ENCODE measurements at places on chromosomes 5 and 9.

- no peak for DNase-seq
Observed at GRCh38 chr5:150303660-150304386, 1.1 kb upstream of the ARSI start.

DNA sequence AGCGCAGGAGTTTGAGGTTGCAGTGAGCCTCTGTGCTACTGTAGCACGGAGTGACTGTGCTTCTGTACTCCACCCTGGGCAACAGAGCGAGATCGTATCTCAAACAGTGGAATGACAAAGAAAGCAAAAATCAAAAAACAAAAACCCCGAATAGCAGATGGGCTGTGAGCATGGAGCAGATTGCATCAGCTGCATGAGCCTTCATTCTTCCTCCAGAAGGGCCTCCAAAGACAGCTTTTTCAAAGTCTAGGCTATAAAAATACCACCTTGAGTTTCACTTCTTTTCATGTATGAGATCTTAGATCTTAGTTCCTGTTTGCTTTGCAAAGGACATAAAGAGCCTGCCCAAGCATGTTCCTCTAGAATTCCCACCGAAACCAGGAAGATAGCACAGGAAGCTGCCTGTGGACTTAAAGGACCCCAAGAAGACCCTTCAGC, 15.0 kb upstream of the HSPB3 start:
- DNase-seq: no peak

GRCh38 chr5:25948278-25948677, 1090.1 kb downstream of the CDH9 start:
- no peak for DNase-seq

DNA sequence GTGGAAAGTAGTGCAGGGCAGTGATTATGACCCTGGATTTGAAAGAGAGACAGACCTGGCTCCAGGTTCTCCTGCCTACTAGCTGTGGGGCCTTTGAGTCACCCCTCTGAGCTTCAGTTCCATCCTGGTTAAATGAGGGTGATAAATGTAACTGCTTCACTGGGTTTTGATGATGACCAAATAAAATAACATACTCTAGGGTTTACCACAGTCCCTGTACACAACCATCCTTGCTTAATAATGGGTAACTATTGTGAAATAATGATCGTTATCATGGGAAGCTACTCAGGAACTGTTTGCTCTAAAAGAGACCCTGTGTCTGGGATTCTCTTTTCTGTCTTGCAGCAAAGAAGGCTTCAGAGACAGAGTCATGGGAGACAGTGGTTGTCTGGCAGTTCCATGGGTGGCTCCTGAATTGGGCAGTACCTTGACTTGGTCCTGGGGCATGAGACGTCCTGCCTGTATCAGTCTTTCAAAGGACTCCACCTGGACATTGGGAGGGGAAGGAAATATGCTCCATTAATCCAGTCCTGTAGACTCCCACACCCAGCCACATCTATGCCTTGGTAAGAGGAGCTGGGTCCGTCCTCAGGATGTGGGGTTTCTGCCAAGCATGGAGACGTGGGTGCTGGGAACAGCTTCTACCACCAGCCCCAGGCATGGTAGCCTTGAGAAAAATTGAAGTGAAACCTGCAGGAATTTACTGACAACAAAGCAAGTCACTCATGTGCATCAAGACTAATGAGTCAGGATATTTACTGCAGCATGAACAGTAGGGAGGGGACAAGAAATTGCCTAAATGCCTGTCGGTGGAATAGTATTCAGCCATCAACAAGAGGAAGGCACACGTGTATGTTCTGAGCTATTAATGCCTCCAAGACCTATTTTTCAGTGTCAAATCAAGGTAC, 23.4 kb downstream of the AKNA start:
- no peak for DNase-seq

DNA sequence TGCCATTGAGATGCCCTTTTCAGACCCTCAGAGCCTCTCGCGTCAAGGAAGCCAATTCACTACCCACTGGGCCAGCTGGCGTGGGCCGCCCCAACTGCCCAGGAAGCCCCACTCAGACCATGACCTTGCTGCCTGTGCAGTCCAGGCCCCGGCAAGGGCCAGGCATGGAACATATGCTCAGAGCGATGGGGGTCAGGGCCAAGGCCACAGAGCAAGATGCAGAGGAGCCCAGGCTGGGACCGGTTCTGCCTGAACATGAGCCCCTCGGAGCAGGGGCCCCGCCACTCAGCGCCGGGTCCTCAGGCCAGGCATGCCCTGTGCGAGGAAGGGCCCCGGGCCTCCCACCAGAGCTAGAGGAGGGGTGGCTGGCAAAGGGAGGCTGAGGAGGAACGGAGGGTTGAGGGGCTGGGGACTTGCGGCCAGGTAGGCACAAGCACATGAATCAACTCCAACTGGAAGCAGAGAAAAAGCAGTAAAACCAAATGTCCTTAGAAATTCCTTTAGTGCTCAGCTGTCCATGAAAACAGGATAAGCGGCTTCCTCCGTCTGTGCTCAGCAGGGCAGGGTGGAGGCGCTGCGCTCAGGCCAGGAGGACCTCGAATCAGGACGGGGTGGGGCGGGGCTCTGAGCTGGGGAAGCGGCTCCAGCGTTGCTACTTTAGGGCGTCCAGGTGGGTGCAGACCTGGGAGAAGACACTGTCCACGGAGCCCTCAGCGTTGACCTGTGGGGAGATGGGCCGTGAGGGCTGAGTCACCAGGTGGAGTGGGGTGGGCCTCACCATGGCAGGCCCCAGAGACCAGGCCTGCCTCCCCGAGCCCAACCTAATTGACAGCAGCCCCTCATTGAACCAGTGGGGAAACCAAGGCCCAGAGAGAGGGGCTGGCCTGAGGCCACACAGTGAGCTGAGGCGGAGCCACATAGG, 9.9 kb downstream of the AK1 start:
- DNase-seq: no peak

DNA sequence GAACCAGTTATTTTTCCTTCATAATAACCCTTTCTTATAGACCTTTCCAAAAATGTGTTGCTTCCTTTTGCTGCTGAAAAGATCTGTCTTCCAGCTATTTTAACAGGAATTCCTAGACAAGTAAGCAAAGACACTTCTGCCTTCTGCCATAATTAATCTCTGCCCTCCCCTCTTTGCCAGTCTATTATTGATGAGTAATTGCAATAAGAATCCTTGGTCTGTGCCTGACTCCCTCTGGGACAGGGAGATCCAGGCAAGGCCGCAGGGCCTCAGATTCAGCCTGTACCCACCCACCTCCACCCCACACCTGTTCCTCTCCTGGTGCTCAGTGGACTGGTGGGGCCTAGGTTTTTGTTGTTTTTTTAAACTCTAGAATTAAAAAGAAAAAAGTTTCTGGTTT, 8.3 kb downstream of the FOXD1 start:
- no peak for DNase-seq

GRCh38 chr9:30075451-30076199, 2308.8 kb upstream of the ACO1 start:
- DNase-seq: no peak

GRCh38 chr9:91714020-91714806, 235.8 kb downstream of the ROR2 start:
- no peak for DNase-seq

- no peak for DNase-seq
Observed at GRCh38 chr5:123089914-123090660, 1.0 kb downstream of the PRDM6 start.

- no peak for DNase-seq
Observed at GRCh38 chr5:147565524-147565923, 55.7 kb upstream of the DPYSL3 start.

- no peak for DNase-seq
Observed at GRCh38 chr5:143258559-143259253, 144.8 kb downstream of the NR3C1 start.

- no peak for DNase-seq
Observed at GRCh38 chr5:1744393-1745122, 55.1 kb downstream of the MRPL36 start.

DNA sequence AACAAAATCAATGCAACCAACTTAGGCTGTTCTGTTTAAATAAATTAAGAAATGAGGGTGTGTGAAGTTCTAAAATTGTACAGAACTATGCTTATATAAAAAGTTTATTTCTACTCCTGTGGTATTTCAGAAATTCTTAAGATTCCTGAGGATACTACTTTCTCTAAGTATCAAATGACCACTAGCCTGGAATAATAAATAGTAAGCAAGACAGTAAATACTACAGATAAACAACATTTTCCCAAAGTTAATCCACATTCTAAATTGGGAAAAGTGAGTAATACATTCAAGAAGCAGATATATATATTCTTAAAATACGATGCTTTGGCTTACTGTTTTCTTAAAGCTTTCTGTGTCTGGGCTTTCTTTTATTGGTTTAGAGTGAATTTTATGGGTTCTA, 29.5 kb downstream of the CCNH start:
- no peak for DNase-seq

- DNase-seq: no peak
Observed at GRCh38 chr5:140383300-140383699, 18.3 kb upstream of the ANKHD1 start.

DNA sequence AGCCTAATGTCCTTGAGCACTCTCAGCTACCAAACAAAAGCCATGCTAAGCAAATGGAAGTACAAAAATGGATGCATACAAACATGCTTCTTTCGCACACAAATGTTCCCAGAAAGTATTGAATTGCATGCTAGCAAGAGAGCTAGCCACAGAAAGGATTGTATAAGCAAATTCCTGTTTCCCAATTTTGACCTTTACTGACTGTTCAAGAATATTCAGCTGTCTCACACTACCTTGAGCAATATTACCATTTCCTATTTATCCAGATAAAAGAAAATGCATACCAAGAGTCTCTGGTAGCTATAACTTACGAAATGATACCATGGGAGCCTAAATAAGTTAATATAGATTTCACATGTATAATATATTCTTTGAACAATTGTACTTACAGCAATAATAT, 264.6 kb downstream of the TMEM167A start:
- no peak for DNase-seq

DNA sequence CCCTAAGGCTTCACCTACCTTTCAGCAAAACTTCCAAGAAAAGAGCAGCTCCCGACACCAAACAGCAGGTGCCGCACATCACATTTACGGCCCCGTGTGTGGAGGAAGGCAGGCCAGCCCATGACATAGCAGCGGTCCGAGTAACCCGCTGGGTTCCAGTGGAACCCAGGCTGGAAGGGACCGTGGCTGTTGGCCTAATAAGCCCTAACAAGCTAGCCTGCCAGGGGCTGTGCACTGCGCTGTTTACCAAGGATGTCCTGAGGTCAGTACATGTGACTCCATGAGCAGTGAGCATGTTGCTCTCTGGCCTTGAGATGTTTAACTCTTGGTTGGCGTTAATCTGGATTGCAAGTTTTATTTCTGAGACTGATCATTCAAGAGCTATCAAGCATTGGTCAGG, 131.5 kb downstream of the FSTL4 start:
- no peak for DNase-seq

All from effector memory CD8-positive, alpha-beta T cell (primary cell).